ENCODE measurements at places on chromosomes 3 and 15. TPM values are rescaled to one million over a fixed set of nuclear protein-coding genes. Genes with fewer than 3 reads are reported as not detected.
A peak's percentile ranks its signal among the peaks of the same experiment; 100 is the strongest.

- H3K4me3 ChIP-seq: no peak overlapping the region
- no peak for DNase-seq
- H3K27me3 ChIP-seq: no peaks in the 10 kb centered on the region
- H3K36me3 ChIP-seq: no peaks in the 10 kb centered on the region
- no peak overlapping the region for H3K27ac ChIP-seq
These were observed 328.2 kb downstream of the TIGIT start for GRCh38 chr3:114622001-114622400.

DNA sequence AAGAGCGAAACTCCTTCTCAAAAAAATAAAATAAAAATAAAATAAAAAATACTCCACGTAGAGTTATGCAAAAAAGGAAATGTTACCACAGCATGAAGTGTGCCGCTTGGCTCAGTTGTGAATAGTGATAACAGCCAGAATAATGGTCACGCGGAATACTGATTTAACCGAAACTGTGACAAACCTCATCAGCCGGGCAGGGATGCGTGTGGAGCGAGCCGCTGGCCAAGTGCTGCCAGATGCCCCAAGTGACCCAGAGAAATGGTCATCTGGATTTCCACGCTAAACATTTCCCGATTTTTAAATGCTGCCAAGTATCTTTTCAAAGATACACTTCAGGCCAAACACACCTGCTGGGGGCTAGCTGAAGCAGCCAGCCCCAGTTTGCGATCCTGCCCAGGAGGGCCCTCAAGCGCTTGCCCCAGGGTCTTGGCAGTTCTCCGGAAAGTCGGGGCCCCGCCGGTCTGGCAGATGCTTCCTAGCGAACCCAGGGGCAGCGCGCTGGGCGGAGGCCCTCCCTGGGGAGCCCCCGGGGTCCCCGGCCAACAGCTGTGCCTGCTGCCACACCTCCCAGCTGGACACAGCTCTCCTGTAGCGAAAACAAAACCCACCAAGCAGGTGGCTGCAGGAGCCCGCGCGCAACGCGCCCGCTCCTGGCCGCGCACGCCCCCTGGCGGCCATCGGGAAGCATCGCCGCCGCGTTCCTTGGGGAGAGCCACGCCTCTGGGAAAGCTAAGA lies 35.1 kb downstream of the CMTM6 start:
- DNase-seq: peak; percentile 67
- peak overlapping the region; percentile 53 for H3K27ac ChIP-seq
- peaks cover 17% of the 10 kb centered on the region for H3K36me3 ChIP-seq
- H3K27me3 ChIP-seq: no peaks in the 10 kb centered on the region

DNA sequence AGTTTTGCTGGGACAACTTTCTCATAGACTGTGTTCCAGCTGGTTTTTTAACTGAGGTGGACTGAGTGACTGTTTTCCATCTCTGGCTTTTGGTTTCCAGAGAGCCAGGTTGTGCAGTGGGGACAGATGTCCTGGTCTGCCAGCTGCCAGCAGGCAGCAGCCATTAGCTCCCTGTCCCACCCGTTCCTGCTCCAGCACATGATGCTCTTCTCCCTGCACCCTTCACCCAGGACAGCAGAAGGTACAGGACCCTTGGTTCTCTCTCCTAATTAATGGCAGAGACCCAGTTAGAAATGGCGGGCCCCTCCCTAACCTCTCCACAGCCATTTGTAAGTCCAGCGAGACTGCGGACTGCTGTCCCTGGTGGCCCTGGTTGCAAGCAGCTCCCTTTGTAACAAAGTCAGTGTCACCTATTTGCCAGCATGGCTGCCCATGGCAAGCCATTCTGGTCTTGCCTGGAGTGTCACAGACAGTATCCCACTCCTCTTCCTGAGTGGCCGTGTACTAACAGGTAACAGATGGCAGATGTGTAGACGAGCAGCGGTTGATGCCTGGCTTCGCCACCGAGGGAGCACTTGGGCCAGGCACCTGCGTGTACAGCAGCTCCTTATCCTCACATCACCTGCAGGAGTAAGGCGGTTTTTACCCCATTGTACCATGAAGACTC lies 148.3 kb downstream of the DNAJB8 start:
- no peak for DNase-seq
- peaks cover 17% of the 10 kb centered on the region for H3K36me3 ChIP-seq
- no peak overlapping the region for H3K4me3 ChIP-seq
- H3K4me1 ChIP-seq: peaks cover 90% of the 10 kb centered on the region
- peak overlapping the region; percentile 34 for H3K27ac ChIP-seq
- no peaks in the 10 kb centered on the region for H3K27me3 ChIP-seq

GRCh38 chr3:59605944-59606534 lies 556.2 kb upstream of the CFAP20DC start:
- no peaks in the 10 kb centered on the region for H3K36me3 ChIP-seq
- no peak overlapping the region for H3K27ac ChIP-seq
- no peaks in the 10 kb centered on the region for H3K27me3 ChIP-seq
- no peaks in the 10 kb centered on the region for H3K4me1 ChIP-seq
- H3K4me3 ChIP-seq: no peak overlapping the region
- DNase-seq: no peak

DNA sequence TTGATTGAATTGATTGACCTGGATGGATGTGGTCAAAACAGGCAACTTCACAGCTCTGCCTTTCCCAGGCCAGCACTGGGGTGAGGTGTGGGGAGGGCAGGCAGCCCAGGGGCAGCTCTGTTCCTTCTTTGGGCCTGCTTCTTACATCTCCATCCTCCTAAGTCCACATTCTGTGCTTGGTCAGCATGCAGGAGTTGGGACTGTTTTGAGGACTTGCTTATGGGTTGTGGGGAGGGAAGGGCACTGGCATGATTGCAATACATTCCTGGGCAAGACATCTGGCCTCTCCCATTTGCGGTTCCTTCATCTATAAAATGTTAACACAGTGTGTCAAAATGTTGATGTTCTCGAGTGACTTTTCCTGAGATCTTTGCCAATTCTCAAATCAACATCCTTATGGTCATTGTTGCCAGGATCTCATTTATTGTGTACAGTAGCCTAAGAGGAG lies 84.1 kb downstream of the ST6GAL1 start:
- no peak for DNase-seq
- H3K4me1 ChIP-seq: peaks cover 56% of the 10 kb centered on the region
- peaks cover 34% of the 10 kb centered on the region for H3K36me3 ChIP-seq
- H3K4me3 ChIP-seq: no peak overlapping the region
- H3K27ac ChIP-seq: no peak overlapping the region

DNA sequence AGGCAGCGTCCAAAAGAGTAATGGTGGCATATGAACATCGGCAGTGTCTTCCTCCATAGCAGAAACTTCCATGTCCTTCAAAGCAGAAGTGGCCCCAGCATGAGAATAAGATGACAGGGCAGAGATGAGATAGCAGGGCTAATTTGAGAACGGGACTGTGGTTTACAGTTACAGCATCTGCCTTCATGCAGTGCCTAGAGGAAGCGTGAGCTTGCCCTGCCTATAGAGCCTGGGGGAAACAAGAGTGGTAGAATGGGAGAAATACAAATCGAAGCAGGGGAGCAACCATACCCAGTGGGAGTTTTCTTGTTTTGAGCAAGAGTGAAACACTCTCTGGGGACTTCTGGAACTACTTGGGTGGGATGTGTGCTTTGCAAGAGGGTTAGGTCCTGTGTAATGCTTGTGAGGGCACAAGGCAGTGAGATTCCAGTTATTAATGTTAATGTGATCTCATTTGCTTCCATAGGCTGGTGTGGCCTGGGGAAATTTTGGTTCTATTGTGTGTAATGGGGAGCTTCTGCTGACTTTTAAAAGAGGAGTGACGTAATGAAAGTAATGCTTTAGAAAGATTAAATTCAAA lies 616.9 kb downstream of the ZIC1 start:
- no peaks in the 10 kb centered on the region for H3K36me3 ChIP-seq
- no peaks in the 10 kb centered on the region for H3K27me3 ChIP-seq
- H3K4me3 ChIP-seq: no peak overlapping the region

DNA sequence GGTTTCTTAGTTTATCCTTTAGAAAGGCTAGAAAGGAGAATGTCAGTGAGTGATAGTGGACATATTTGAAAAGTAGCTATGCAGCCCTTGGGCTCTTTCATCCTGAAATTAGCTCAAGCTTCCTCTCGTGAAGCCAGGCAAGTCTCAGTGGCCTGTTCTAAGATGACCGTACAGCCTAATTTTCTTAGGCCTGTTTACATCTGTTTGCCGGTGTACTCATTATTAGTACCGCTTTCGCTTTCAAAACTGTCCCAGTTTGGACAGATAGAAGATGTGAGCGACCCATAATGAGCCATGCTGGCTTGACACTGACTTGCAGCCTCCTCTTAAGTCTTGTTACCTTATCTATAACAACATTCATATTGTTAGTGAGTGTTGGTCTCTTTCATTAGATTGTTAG lies 5.7 kb upstream of the ARL14 start:
- no peaks in the 10 kb centered on the region for H3K36me3 ChIP-seq
- no peaks in the 10 kb centered on the region for H3K27me3 ChIP-seq
- DNase-seq: no peak
- no peak overlapping the region for H3K27ac ChIP-seq
- H3K4me3 ChIP-seq: no peak overlapping the region

GRCh38 chr3:126361211-126361610 lies 4.0 kb upstream of the KLF15 start:
- H3K27ac ChIP-seq: no peak overlapping the region

DNA sequence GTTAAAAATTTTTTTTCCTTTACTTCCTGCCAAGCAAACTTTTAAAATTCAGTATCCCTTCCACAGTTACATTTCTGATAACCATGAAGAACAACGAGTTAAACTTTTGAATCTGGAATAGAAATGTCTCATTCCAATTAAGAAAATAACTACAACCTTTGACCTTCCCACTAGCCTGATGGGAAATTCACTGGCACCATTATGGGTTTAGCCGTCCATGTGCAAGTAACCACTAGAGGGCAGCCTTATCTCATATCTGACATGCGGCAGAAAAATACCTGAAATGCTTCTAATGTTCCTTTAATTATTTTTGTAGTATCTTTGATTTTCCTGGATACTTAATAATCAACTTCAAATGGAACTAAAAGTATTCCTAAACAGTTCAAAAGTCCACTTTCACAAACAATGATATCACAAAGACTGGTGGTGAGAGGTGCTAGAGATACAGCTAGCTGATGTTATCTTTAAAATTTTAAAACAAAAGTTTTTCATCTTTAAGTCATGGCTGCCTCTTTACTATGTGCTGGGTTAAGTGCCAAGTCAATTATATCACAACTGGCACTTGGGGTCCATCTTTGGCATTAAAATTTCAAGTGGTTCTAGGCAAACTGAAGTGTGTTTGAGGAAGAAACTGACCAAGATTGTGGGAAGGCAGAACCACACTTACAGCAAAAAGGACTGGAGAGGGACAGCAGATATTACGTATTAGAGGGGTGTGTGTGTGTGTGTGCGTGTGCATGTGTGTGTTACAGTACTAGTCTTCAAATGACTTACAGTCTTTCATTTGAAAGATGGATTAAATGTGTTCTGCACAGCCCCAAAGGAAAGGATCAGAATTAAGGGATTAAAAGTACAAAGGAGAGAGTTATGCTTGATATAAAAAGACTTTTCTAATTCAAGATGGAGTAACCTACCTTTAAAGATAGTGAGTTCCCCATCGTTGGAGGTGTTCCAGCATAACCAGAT lies 107.1 kb upstream of the ICE2 start:
- H3K4me1 ChIP-seq: peaks cover 35% of the 10 kb centered on the region
- peak; percentile 34 for DNase-seq
- H3K27me3 ChIP-seq: no peaks in the 10 kb centered on the region
- peak overlapping the region; percentile 13 for H3K4me3 ChIP-seq

GRCh38 chr3:45347315-45348000 lies 40.9 kb upstream of the LARS2 start:
- no peaks in the 10 kb centered on the region for H3K4me1 ChIP-seq
- H3K27ac ChIP-seq: no peak overlapping the region
- H3K36me3 ChIP-seq: no peaks in the 10 kb centered on the region
- H3K27me3 ChIP-seq: no peaks in the 10 kb centered on the region

GNB4 gene
- 0.56 TPM for total RNA-seq

ALG1L2 gene
- total RNA-seq: 0.80 TPM

NR2E3 gene
- not detected for total RNA-seq

VGLL3 gene
- not detected for total RNA-seq

MAP1A gene
- total RNA-seq: 1.5 TPM

ECE2 gene
- not detected for total RNA-seq

MST1R gene
- 0.55 TPM for total RNA-seq

RETNLB gene
- not detected for total RNA-seq

SLC2A2 gene
- total RNA-seq: not detected

Data from CD4-positive, alpha-beta T cell (primary cell).